ENCODE measurements at places on chromosomes 7 and 10.

DNA sequence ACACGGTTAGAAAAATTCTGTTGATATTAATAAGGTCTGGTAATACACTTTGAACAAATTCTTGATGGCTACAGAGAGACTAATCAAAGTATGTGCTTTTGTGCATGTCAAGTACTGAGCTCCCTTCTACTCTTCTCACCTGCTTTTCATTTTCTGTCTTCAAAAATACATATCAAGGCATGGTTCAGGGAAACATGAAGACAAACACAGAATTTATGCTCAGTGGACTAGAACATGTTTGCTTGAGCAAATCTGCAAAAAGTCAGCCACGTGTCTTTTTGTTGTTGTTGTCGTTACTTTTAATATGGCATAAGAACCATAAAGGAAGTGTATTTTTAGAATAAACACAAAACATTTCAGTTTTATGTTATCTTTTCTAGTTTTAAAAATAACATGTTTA lies 21.9 kb downstream of the CDK13 start:
- DNase-seq, result no peak

- DNase-seq, result no peak
Observed at GRCh38 chr7:16587129-16587528, 58.4 kb downstream of the ANKMY2 start.

DNA sequence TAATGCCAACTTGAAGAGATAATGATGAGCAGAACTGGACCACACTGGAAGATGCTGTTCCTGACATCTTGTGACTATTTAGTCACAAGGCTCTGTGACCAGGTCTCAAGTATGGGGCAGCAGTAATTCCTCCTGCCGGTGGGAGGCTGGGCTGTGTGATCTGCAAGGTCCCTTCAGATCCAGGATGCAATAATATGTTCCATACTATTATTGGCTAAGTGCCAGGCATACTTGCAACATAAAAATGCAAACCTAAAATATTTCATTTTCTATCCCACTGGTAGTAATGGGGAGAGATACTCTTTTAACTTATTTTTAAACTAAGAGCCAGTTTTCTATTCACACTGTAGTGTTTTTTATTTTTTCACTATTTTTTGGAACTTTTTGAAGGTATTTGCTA lies 171.5 kb downstream of the CYP26A1 start:
- DNase-seq, result no peak

GRCh38 chr10:101188942-101189341 lies 40.3 kb downstream of the LBX1 start:
- DNase-seq, result no peak

GRCh38 chr7:152956006-152956405 lies 196.5 kb downstream of the ACTR3B start:
- DNase-seq, result no peak

DNA sequence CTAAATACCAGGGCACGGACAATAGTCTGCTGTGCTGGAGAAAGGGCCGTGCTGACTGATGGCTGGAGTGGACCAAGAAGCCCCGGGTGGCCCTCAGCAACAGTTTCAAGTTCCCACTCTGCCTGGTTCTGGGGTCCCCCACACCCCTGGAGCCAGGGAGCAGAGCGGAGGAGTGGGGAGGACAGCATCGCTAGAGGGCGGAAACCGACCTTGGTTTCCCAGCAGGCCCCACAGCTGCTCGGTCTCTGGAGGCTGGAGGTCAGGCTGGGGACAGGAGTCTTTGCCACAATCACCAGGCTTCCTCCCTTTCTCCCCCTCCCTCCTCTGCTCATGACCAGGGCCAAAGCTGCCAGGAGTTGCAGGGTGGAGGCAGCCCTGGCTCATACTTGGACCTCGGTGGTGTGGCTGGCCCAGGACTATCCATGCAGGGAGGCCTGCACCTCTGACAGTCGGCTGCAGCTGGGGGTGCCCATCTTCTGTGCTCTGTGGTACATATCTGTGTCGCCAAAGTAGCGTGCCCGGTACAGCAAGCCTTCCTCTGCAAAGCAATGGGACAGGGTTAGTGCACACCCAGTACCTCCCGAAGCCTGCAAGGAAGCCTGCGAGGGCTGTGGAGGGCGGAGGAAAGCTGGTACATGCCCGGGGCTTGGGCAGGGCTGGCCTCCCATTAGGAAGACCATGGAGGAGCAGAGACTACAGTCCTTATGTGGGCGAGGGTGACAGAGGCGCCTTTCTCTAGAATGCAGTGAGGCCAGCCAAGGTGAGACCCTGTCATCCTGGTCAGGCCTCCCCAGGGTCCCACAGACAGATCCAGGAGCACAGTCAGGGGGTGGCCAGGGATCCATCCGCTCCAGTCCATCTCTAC lies 19.1 kb downstream of the DNAJB12 start:
- DNase-seq, result no peak

DNA sequence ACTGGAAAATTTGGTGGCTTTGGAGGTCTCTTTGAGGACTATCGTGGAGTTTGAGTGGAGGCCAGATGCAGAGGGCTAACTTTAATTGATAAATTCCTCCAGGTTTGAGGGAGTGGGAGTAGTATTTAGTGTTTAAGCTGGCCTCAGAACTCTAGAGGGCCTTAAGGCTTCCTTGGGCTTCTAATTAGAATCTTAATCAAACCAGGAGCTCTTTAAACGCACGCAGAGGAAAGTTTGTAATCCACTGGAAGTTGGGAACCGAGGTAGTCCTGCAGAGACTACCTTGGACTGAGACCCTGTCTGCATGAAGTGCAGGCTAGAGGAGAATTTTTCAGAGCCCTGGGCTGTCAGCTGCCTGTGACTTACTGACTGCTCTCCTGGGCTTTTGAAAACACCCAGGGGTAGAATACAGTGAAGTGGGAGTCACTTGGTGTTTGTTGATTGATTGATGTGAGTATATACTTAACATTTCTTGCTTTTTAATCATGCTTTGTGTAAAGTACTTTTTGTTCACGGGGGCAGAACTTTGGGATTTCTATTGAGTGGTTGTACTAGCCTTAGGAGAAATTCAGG lies 5.9 kb downstream of the SPAG6 start:
- no peak for DNase-seq

DNA sequence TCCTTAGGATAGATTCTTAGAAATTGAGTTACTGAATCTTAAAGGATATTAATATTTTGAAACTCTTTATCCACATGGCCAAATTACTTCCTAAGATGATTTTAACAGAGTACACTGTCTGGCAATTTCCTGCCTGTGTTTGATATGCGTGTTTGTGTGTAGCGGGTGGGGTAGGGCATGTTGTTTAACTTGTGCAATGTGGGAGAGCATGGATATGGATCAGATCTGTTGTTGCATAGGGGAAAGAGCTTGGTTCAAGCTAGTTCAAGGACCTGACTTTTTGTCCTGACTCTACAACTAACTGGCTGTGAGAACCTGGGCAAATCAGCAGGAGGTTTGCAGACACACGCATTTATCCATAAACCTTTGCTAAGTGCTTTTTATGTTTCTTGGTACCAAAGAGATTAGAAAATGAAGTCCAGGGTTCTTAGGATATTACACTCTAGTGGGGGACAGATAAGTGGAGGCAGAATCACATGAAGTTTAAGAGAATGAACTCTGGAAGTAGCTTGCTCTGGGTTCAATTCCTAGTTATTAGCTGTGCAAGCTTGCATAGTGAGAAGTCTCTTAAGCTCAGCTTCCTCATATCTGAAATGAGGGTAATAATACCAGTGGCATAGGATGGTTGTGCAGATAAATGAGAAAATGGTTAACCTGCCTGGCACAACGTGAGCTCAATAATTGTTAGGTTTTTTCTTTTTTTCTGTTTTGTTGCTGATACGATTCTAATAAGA lies 96.3 kb upstream of the PRR15 start:
- no peak for DNase-seq

GRCh38 chr10:70475661-70476060 lies 2.9 kb upstream of the PALD1 start:
- no peak for DNase-seq

DNA sequence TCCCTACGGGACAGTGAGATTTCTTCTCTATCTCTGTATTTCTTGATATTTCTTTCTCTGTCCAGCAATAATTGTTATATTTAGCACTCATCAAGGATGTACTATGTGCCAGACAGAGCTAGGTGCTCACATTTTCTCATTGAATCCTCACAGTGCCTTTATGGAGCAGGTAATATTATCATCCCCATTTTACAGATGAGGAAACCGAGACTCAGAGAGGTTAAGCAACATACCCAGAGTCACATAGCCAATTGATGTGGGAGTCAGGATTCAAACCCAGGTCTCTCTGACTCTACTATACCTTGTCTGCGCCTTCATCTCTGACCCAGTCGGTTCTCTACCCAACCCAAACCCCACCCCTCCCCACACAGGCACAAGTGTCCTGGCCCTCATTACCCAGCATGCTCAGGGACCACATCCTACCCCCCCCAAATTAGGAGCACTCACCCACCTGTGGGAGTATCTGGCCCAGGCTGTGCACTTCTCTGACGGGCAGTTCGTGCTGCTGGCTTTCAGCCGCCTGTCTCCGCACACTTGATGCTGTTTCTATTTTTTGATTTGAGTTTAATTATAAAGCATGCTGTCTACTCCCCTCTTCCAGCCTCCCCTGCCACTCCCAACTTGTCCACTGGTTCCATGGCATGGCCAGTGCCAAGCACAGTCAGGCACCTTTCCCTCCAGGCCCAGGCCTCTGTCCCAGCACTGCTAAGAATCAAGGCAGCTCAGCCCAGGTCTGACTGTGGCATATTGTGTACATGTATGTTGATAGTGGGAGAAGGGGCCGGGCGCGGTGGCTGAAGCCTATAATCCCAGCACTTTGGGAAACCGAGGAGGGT lies 9.8 kb upstream of the SAMD8 start:
- DNase-seq, result no peak

DNA sequence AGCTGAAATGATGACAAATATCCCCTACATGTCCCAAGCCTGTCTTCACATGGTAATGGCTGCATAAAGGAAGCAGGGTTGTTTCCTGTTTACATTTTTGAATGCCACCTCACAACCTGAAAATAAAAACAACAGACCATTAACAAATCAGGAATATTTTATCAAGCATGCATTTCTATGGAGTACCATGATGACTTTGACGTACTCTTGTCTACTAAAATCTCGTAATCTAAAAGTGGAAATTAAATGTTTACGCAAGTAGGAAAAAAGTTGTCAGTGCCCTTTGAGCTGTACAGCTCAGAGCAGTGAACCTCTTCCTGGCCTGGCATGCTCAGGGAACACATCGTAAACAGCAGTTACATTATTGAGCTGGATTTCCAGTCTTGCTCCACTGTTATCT lies 194.1 kb downstream of the INHBA start:
- DNase-seq, result no peak

- no peak for DNase-seq
Observed at GRCh38 chr10:61076572-61077114, 132.7 kb upstream of the RHOBTB1 start.

- no peak for DNase-seq
Observed at GRCh38 chr10:17780727-17781126, 28.4 kb upstream of the MRC1 start.

GRCh38 chr10:63464402-63465292 lies 1.1 kb downstream of the JMJD1C start:
- no peak for DNase-seq

DNA sequence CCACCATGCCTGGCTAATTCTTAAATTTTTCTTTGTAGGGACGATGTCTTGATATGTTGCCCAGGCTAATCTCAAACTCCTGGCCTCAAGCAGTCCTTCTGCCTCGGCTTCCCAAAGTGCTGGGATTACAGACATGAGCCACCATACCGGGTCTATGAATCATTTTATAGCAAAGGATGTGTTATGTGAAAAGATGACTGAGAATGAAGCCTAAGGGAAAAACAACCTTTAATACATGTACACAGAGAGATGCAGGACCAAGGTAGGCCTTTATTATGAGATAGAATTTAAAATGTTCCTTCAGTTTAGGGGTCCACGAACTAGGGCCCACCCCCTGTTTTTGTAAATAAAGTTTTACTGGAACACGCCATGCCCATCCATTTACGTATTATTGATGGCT lies 41.0 kb downstream of the UBE2H start:
- DNase-seq, result no peak

DNA sequence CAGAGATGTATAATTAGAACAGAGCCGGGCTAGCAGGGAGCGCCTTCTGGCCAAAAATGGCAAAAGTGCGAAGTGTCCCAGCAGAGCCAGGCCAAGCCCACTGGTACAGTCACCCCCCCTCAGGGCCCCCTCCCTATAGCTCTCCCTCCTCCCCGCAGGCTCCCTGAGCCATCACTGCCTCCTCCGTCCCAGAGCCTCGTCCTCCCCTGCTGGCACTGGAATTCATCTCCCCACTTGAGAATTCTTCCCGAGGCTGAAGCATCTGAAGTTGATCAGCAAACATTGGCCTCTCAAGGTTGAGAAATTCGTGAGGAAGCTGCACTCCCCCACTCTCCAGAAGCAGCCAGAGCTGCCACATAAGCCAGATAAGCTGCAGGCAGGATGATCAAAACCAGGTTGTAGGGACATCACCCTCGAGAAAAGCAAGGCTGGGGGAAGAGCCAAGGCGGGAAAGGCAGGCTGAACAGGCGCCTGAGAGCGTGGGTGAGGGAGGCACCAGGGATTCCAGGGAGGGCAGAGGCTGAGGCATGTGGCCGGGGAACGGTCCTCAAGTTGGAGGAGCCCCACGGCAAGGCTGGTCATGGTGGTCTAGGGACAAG lies 23.4 kb downstream of the CAMK2G start:
- peak; percentile 86 for DNase-seq

DNA sequence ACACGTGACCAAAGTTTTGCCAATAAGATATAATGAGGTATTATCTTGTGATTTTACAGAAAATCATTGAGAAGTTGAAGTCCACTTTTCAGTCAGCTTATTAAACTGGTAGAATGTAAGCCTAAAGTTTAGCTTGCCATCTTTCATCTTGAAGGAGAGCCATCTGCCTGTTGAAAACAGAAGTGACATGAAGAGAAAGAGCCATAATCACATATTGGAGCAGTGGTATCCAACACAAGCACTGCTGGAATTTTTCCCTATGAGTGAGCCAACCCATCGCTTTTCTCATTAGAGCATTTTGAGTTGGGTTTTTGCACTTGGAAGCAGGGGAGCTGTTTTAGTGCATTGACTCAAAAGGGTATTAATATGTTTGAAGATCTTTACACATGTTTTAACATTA lies 117.6 kb upstream of the FERD3L start:
- no peak for DNase-seq

DNA sequence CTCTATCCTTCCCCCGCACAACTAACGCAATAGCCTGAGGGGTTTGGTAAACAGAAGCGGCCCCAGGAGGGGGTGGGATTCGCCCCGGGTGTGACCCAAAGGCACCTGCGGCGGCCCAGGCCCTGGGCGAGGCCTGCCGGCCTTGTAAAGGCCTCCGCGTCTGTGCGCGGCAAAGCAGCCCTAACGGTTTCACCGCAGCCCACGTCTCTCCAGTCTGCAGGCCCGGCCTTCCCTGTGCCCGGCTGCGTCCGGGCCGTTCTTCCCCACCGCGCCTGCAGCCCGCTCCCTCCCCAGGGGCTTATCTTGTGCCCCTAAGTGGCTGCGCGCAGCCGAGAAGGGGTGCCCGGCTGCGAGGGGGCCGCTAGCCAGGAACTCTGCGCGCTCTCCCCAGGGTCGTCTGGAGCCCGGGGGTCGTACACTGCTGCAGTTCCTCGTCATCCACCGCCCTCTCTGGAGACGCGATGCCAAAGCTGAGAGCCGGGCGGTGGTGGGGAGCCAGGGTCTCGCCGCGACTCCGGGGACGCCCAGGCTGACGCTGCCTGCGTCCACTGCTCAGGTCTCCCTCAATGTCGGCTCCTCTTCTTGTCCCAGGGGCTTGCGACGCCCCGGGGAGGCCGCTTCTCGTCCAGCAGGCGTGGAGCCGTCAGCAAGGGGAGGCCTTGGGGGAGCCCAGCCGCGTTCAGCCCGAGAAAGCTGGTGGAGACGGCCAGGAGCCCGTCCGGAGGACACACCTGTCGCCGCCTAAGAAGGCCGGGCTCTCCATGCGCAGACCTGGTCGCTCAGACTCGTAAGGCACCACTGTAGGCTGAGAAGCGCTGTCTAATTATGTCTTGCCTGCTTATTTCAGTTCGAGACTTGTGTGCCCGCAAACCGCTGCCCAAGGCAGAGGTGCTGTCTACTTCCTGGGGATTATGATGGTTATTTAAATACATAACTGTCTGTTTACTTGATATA lies 132.3 kb downstream of the SPAG6 start:
- no peak for DNase-seq
